ENCODE measurements at places on chromosomes 7 and 10. TPM values are rescaled to one million over a fixed set of nuclear protein-coding genes. Genes with fewer than 3 reads are reported as not detected.

INA gene
- 0.33 TPM for total RNA-seq

OPN4 gene
- not detected for total RNA-seq

CPA2 gene
- total RNA-seq = not detected

DNA sequence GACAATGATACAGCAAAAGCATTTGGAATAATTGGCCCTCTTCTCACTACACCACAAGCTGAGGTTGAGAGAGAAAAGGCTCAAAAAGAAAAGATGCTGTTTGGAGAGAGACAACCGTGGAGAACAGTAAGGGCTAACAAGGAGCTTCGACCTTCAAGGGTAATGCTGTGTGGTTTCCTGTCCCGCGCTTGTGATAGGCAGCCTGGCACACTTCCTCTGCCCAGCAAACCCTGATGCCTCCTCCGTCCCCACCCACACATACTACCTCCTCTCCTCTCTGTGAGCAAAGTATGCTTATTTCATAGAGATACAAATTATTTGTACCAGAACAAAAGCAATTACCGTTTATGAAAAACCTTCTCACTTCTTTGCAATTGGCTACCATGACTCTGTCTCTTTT, 755.4 kb downstream of the KCNMA1 start:
- no peak for DNase-seq

DNA sequence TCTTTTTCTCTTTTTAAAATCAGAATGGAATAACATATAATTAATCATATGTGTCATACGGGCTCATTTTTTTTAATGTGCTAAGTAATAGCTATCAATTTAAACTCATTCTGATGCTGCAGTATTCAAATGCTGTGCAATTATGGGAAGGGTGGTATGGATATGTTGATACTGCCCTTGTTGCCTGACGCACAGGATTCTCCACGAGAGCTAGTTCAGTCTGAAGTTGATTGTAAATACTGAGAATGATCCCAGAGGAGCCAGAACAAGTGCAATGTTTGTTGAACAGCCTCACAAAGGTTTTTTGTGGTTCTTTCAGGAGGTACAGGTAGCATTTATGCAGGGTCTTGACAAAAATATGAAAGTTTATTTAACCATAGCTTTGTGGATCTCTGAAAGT, 13.4 kb downstream of the NPY start:
- DNase-seq = no peak

DNA sequence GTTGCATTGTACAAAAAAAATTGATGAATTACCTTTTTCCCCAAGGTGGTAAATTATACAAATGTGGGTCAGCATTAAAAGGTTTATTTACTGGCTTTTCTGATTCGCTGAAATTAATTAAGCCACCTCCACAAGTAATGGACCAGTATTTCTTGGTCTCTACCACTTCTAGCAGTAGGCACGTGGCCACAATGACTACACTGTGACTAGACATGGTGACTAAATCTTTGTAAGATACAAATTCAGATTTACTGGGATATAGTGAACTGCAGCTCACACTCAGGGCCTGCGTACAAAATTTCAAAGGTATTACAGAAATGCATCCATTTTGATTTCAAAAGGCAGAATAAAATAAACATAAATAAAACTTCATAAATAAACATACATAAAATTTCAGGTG, 10.9 kb downstream of the HPSE2 start:
- DNase-seq = no peak

- peak; percentile 2 for DNase-seq
Observed at GRCh38 chr10:120949609-120950031, 98.5 kb downstream of the WDR11 start.

DNA sequence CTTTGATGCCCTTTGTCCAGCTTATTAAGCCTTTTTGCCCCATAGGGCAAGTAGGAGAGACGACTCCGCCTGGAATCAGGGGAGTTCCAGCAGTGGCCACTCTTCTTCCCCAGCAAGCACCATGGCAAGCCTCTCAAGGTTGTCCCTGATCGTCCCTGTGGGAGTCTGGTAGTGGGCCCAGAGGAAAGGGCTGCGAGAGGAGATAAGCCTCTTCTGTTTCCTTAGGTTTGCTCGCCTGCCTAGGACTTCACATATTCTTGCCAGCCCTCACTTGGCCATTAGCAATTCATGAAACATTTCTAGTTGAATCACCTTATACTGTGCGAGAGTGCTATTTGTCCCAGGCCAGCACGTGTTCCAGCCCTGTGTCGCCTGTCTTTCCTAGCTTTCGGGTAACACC, 47.8 kb upstream of the CPN1 start:
- no peak for DNase-seq

GRCh38 chr7:132495936-132496335, 80.3 kb downstream of the PLXNA4 start:
- no peak for DNase-seq

- DNase-seq = no peak
Observed at GRCh38 chr7:2757361-2757903, 69.4 kb downstream of the AMZ1 start.

- no peak for DNase-seq
Observed at GRCh38 chr10:54368984-54369383, 432.0 kb downstream of the PCDH15 start.

DNA sequence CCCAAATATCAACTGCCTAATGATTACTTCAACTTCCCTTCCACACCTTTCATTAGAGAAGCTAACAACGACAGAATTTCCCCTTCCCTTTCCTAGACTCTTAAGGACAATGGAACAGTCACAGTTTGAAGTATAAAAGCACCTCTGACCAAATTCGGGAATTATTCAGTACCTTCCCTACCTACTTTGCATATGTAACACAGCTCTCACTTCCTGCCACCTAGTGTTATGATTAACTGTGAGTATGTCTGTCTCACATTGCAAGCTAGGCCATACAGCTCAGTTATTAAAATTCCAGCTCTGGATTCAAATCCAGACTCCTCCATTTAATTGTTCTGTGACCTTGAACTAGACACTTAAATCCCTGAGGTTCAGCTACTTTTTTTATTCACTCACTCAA, 44.8 kb upstream of the HPSE2 start:
- DNase-seq = no peak

GRCh38 chr7:43591558-43592180, 8.8 kb downstream of the STK17A start:
- DNase-seq = no peak
